ENCODE measurements at places on chromosomes 16 and 17. TPM values are rescaled to one million over a fixed set of nuclear protein-coding genes. Genes with fewer than 3 reads are reported as not detected.
A peak's percentile ranks its signal among the peaks of the same experiment; 100 is the strongest.

Gene ABCA8
- 75.9 TPM for total RNA-seq

Gene RFNG
- 61.4 TPM for total RNA-seq

Gene TPSG1
- not detected for total RNA-seq

Gene CLEC3A
- not detected for total RNA-seq

GRCh38 chr17:49104511-49105074 lies 28.0 kb upstream of the B4GALNT2 start:
- DNase-seq, result no peak

- no peak for DNase-seq
Measured at GRCh38 chr16:80893686-80894085, 89.3 kb upstream of the CDYL2 start.

DNA sequence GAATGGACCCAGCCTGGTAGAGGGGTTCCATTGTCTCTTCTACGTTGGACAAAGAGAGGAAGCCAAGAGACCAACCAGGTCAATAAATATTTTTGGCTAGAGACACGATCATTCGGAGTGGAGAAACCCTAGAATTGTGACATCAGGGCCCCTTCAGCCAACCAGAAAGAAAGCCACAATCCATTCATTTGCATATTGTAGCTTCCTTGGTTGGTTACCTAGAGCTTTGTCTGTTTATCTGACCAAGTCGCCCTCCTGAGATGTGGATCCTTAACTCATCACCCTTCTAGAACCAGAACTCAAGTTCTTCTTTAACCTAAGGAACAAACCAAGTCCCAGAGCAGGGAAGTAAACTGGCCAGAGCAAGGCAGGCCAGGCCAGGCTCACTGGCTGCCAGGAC lies at the start of gene CCDC182:
Gene CCDC182 (minus strand): TSS at position 58 of the 400 bp plus-strand sequence. CDS start 27 bp downstream, at position 31.
- no peak for DNase-seq

- DNase-seq, result no peak
Measured at GRCh38 chr16:10521681-10522274, 58.6 kb downstream of the EMP2 start.

DNA sequence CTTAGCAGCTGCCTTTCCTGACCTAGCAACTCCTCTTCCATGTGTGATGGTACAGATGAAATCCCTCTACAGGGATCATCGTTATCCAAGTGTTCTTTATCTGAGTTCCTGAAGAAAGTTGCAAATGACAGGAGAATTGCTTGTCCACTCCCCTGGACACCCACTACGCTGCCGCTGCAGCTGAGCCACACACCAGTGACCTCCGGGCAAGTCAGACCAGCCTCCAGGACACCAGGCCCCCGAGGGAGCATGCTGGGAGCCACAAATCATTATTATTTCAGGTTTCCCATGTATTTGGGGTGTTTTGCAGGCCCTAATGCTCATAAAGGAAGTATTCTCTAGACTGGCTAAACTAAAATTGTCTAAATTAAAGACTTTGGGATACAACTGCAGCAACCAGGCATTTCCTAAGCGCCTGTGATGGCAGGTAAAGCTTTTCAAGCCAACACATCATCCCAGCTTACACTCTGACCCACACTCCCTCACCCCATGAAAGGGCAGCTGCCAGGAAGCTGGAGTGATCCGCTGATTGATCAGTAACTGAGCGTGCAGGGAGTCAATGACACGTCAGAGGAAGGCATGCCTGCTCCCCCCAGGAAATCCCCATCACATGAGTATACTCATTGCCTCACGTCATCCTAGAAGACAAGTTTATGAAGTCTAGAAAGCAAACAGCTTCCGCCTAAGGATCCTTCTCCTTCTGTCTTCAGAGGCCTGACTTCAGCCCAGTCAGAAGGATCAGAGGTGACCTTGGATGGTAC lies 14.4 kb downstream of the FA2H start:
- no peak for DNase-seq

DNA sequence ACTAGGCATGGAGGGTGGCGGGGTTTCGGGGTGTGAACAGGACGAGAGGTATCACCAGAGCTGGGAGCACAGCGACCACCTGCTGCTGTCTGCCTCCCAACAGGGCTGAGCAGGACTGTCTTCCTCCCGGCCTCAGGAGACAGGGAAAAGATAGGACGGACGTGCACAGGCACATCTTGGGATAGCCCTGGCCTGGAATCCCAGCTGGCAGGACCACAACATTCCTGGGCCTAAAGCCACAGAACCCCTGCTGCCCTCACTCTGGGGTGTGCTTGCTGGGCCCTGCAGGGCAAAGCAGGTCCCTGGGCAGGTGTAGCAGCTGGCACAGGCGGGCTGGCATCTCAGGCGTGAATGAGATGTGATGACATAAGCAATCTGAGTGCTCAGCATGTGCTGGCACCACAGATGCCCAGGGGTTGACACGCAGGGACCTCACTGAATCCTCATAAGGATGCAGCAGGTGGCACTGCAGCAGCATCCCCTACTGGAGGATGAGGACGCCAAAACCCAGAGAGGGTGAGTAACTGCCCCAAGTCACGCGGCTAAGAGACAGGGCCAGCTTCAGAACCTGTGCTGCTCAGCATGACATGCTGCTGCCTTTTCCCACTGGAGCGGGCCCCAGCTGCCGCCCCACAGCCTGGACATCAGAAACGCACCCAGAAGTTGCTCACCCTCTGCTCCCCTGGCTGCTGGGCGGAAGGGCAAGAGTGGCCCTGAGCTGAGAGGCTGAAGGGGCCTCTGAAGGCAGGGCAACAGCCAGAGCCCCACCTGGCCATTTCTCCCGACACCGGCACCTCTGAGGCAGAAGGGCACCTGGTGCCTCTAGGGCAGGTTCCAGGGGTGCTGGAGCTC lies 7.1 kb downstream of the CORO7 start:
- DNase-seq, result no peak

DNA sequence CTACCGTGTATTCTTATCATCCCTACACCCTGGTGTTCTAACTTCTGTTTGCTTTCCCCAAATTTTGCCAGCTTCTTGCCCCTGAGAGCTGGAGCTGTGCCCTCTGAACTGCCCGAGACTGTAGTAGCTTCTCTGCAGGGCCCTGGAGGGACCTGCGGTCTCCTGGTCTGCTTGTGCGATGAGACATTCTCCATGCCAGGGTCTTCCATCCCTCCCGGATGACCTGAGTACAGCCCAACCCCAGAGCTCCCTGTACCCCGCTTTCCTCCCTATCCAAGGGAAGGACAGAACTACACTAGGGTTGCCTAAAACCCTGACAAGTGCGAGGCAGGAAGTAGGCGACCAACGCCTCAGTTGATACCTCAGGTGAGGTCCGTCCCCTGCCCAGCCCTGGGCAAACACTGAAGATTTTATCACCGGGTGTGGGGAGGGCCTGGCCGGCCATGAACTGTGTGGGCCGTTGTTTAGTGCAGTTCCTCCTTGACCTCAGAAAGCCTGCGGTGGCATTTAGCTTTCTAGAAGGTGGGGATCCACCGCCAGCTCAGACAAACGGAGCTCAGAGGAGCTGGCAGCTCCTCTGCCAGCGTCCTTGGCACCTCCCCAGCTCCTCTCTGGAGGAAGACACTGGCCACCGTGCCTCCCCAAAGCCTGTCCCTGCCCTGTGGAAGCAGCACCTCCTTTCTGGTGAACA lies 13.7 kb downstream of the CANT1 start:
- no peak for DNase-seq

DNA sequence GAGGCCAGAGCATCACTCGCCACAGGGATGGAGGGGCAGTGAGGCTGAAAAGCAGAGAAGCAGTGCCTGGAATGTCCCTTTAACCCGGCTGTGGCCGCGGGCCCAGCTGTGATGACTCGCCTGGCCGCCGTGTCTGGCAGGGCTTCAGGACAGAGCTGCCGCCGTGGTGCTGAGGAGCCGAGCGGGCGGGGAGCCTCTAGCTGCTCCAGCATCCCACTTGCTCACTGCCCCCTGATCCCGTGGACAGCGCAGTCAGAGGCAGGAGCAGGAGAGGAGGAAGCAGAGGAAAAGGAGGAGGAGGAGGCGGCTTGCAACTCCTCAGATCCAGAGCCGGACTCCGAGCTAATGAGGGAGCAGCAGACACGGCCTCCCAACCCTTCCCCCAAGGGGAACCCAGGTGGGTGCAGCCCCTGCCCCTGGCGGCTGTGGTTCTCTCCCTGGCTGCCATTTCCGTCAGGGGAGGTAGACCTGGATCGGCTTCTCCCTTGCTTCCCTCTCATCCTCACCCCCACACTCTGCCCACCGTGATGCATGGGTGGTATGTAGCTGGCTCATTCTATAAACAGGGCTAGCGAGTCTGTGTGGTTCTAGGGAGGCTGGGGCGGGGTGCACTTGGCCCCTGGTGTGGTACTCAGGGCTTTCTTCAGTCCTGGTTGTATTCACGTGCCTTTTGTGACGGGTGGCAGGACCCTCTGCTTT lies 165.7 kb downstream of the CMIP start:
- no peak for DNase-seq

- DNase-seq, result no peak
Measured at GRCh38 chr17:73754886-73755400, 110.7 kb upstream of the SDK2 start.

DNA sequence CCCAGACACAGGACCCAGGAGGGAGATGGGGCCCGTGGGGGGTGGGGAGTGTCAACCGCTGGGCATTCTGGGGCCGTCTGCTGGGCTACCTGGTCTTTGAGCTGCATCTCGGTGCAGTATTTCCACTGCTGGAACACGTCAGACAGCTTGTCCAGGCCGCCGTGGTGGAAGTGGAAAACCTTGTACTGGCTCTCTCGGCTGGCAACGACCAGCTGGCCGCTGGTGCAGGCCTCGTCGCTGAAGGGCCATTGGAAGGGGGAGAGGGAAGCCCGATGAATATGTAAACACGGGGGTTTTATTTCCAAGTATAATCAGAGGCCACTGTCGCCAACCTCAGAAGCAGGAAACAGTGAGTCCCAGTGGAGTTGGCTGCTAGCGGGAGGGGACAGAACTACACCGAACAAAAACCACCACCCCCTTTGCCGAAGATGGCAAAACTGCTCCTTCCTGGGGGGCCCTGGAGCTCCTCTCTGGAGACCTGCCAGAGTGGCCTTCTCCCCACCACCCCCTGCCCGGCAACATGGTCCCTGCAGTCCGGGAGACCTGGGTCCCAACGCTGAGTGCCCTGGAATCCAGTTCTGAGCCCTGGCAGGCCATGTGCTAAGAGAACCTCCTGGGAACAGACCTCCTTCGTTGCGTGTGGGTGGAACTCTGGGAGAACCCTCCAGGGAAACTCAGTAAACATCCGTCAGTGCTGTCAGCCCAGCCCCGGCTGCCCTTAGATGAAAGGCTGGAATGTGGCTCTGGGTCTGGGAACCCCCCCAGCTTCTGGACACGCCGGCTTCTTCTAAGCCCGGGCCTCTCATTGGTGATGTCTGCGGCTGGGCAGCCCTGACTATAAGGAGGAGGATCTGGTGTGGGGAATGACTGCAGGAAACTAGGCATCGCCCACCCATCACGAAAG lies 84.1 kb downstream of the TBC1D16 start:
- DNase-seq, result no peak

Gene CORO1A
- total RNA-seq, result 51.1 TPM

Gene CBFA2T3
- 2.7 TPM for total RNA-seq

- DNase-seq, result no peak
Measured at GRCh38 chr17:65092262-65092661, 35.7 kb upstream of the GNA13 start.

Gene FLCN
- 82.0 TPM for total RNA-seq

GRCh38 chr17:61240851-61241468 lies 158.7 kb upstream of the TBX2 start:
- no peak for DNase-seq

GRCh38 chr16:81175325-81175891 lies 63.1 kb upstream of the BCO1 start:
- DNase-seq, result no peak

DNA sequence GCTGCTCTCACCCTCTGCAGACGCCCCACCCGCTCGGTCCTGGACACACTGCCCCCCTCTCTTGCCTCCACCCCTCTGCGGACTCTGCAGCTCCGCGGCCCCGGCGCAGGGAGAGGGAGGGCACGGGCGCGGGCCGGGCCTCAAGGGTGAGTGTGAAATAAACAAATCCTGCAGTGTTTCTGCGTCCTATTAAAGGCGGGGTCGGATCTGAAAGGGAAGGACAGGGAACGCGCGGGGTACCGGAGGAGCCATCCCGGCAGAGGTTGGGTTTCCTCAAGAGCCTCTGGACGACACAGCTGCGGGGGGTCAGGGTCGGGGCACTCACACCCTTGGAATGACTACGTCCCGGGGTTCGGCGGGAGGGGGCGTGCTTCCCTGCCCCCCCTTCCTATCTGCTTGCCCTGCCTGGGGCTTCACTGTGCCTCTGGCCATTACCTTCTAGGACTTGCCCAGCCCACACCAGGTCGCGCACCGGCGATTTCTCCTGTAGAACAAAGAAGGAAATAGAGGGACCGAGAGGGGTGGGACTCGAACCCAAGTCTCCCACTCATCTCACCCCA lies 466 bp upstream of the HSF4 start:
- DNase-seq, result no peak

- no peak for DNase-seq
Measured at GRCh38 chr17:3738562-3739295, 15.0 kb downstream of the HASPIN start.

Gene MYLK3
- 0.25 TPM for total RNA-seq

Gene SDK2
- total RNA-seq, result 1.7 TPM

Gene TMEM235
- not detected for total RNA-seq

DNA sequence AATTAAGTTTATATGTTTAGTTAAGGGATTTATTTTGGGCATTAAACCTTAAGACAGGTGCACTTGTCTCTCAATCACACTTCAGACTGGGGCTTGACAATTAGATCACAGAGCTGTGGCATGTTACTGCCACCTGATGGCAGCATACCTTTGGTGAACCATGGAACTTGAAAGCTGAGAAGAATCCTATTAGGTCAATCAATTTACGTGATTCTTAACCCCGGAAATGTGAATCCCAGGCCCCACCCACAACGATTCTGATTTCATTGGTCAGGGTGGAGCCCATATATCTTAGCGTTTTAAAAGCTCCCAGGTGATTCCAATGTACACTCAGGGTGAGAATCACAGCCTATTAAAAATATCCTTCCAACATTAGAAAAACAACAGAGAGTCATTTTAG lies 91.0 kb downstream of the GSG1L start:
- DNase-seq, result peak; percentile 79

GRCh38 chr16:4515611-4516233 lies 22.9 kb downstream of the CDIP1 start:
- DNase-seq, result no peak

- DNase-seq, result no peak
Measured at GRCh38 chr16:86826941-86827340, 248.6 kb downstream of the FOXL1 start.

Gene CLEC19A
- not detected for total RNA-seq

- no peak for DNase-seq
Measured at GRCh38 chr17:48894886-48895285, 2.3 kb downstream of the ATP5MC1 start.

Gene PIGQ
- total RNA-seq, result 26.0 TPM

- DNase-seq, result no peak
Measured at GRCh38 chr16:78122774-78123315, 23.4 kb downstream of the WWOX start.

Gene WNT9B
- total RNA-seq, result not detected

Measured in vagina (tissue), 2 donors.